ENCODE measurements at places on chromosomes 4 and X.

DNA sequence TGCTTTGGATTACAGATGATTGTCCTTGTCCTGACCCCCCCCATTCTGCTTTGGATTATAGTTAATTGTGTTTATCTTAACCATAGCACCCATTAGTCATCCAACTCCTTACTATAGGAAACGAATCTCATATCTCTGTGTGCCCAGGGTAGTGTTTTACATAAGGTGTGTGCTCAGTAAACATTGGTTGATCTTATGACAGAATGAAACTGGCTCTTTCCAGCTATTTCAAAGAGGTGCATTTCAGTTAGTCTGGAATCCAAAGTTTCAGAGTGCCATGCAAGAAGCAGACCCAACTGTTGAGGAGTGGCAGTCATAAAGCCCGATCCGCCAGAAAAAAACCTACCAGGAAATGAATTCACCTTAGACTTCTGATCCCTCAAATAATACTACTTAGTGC is 14.7 kb downstream of the TRIM2 start:
- ATAC-seq = no peak

DNA sequence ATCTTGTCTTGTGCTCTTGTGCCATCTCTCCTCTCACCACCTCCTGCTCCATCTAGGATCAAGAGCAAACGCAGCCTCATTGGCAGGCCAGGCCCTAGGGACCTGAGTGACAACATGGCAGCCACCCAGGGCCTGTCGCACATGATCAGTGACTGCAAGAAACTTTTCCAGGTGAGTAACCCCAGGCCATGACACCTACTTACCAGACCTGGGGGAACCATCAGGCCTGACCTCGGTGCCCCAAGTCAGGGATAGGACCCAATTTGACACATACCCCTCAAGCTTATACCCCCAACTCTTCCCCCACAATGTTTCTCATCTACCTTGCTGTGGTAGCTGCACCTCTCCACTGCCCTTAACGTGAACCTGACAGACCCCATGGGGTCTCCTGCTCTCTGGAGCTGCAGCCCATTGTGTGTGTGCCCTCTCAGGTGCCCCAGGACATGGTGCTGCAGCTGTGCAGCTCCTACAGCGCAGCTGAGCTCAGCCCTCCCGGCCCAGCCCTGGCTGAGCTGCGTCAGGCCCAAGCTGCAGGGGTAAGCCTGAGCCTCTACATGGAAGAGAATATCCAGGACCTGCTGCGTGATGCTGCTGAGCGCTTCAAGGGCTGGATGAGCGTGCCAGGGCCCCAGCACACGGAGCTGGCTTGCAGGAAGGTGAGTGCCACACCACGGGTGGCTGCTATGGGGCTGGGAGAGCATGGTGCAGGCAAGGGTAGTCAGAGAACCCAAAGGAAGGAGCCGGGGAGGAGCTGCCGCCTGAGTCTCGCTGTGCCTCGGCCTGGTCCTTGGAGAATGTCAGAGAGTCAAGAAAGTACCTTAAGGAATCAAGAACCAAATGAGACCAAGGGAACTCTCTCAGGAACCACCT is 74.8 kb downstream of the STARD8 start:
- ATAC-seq = no peak

DNA sequence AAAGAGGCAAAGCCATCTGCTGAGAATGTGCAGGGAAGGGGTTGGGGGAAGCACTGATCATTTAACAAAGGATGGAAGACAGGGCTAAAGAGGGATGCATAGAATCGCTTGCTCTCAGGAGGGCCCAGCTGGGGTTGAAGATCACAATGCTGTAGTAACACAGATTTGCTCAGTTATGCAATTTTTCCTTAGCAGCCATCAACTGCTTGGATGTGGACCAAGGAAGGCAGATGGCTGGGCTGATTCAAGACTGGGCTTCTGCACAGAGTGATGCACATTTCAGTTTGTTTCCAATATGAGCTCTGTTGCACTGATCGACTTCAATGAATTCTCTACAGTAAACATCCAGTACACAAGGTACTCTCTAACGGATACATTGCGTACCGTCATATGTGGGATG is 127.8 kb upstream of the TBL1X start:
- no peak for ATAC-seq

DNA sequence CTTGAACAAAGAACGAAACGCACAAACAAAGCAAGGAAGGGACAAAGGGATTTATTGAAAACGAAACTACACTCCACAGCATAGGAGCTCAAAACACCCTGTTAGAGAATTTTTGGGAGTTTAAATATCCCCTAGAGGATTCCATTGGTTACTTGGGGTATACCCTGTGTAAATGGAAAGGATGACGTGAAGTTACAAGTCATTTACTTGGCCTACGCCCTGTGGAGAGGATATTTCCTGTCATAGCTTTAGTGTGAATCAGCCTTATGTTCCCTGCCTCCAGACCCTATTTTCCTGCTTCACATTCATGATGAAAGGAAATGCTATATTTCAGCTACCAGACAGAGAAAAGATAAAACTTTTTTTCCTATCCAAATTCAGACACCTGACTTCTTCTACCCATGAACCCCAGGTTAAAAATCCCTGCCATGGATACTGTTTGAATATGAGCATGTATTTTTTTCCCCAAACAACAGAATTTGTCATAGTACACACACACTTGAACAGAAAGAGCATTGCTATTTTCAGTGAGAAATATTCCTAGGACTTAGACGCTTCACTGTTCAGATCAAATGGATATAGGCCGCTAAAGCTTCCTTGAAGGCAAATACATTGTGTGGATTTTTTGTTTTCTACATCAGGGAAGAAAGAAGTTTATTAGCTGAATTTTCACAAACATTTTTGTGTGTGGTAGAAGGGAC is 20.4 kb downstream of the PIN4 start:
- ATAC-seq = peak; percentile 98

- ATAC-seq = no peak
Observed at GRCh38 chr4:40130401-40131036, 66.3 kb upstream of the RHOH start.

DNA sequence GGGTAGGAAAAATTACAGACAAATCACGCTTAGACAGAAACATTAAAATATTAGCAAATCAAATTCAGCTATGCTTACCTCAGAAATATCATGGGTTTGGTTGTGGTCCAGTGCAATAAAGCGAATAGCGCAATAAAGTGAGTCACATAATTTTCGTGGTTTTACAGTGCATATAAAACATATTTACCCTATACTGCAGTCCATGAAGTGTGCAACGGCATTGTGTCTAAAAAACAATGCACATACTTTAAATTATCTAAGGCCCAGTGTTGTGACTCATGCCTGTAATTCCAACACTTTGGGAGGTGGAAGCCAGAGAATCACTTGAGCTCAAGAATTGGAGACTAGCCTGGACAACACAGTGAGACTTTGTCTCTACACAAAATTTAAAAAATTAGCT is 195.7 kb upstream of the IL1RAPL1 start:
- no peak for ATAC-seq

DNA sequence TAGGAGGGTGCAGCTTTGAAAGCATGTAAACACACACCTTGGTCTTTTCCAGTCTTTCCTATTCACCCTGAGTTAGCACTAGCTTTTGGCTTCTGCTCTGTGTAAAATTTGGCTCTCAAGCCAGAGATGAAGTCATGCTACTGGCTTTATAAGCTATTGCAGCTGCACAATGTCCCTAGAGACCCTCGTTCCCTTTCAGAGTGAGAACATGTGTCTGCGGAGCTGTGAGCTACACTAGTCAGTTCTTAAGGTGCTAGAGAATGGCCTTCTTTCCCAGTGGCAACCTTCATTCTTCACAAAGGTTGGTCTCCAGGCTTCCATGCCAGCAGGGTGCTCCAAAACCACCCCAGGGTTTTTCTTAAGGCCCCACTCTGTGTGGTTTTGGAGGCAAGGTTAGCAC is 199.1 kb downstream of the SPATA18 start:
- no peak for ATAC-seq

DNA sequence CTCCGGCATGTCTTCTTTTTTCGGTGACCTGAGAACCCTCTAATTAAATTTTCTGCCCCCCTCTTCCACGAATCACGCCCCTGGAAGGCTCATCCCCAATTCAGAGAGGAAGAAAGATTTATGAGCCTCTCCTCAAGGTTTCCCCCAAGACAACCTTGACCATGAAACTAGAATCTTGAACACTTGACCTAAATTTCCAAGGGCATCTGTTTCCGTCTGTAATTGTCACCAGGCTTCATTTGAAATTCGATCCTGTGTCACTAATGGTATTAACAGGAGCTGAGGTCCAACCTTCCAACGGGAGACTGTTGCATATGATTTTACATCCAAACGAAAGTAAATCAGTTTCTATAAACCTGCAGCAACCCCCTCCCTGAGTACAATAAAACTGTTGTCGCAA is 139.9 kb upstream of the ZIC3 start:
- no peak for ATAC-seq

GRCh38 chr4:87973283-87974169 is 2.0 kb upstream of the SPP1 start:
- ATAC-seq = peak; percentile 82

DNA sequence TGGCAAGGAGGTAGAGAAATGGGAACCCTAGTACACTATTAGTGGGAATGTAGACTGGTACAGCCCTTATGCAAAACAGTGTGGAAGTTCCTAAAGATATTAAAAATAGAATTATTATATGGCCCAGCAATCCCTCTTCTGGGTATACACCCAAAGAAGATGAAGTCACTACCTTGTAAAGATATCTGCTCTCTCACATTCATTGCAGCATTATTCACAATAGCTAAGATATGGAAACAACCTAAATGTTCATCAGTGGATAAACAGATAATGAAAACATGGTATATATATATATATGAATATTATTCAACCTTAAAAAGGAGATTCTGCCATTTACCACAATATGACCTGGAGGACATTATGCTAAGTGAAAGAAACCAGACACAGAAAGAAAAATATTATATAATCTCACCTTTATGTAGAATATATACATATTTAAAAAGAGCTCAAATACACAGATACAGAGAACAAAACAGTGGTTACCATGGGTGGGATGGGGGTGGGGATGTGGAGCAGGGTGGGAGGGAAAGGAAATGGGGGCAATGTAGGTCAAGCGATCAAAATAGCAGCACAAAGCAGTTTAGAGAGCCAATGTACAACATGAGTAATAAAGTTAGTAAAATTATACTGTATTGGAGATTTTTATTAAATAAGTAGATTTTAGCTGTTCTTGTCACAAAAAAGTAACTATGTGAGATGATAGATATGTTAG is 138.6 kb downstream of the SPRY1 start:
- ATAC-seq = no peak

GRCh38 chr4:6324999-6325787 is 55.5 kb downstream of the WFS1 start:
- ATAC-seq = peak; percentile 45

DNA sequence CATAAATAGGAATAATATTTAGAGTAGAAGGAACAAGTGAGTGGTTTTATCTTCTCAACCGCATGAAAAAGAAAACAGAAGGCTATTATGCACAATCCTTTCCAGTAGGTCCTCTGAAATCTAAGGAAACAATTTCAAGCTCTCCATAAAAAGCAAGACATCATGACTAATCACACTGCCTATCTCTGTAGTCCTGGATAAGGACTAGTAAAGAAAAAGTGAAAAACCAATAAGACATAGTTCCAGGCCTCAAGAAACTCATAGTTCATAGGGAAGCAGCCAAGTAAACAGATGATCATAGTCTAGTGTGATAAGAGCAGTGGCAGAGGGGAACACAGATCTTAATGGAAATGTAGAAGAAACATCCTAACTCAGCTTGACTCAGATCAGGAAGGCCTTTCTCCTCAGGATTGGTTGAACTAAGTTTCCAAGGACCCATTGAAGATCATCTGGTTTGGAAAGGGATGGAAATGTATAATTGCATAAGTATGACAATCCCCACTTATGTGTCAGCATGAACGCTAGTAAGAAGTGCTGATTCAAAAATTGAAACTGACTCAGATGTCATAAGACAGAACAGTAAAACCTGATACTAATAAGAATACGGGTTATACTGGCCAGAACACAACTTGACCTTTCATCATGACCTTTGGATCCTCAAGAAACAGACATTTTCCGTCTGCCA is 155.3 kb downstream of the GRIA3 start:
- ATAC-seq = no peak

GRCh38 chr4:45155081-45155777 is 428.9 kb upstream of the GNPDA2 start:
- ATAC-seq = no peak

GRCh38 chr4:74948236-74948635 is 15.3 kb downstream of the PARM1 start:
- no peak for ATAC-seq

DNA sequence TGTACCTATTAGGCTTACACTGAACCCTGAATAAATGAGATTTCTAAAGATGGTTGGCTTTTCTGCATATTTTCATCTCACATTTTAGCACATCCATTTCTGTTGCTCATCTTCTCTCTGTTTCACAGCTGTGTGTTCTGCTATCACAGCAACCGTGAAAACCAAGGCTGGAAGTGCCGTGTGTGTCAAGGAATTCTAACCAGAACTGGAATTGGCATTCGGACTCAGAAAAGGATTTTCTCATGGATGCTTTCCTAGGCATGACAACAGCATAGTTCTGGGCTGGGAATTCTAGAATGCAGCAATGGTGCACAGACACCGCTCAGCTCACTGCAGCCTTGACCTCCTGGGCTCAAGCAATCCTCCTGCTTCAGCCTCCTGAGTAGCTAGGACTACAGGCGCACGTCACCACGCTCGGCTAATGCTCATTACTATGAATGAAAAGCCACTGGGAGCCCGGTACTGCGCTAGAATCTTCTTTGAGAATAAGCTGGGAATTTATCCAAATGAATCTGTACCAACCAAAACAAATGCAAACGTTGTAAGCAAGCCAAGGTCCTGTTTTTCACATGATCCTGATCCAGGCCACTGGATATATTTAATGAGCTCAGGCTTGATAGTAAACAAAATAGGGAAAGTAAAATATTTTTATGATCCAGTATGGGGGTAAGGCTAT is 105.2 kb downstream of the RBM47 start:
- ATAC-seq = no peak

- no peak for ATAC-seq
Observed at GRCh38 chr4:62274782-62275181, 1074.7 kb downstream of the ADGRL3 start.

- ATAC-seq = no peak
Observed at GRCh38 chr4:86247320-86247719, 112.5 kb downstream of the MAPK10 start.

GRCh38 chrX:110056419-110056818 is 53.5 kb downstream of the TMEM164 start:
- no peak for ATAC-seq

GRCh38 chr4:99824070-99824599 is 7.5 kb downstream of the DAPP1 start:
- ATAC-seq = no peak

DNA sequence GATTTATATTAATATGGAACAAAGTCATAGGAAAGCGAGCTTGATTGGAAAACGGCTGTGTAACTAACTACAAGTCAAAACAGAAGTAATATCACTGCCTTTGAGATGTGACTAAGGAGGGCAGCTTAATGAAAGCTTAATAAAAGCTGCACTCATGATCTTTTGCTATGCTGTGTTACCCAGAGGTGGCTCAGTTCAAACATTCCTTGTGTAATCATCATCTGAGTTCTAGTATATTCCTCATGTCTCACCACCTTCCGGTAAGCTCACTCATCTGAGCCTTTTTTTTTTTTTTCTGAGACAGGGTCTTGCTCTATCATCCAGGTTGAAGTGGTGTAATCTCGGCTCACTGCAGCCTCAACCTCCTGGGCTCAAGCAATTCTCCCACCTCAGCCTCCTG is 5.0 kb downstream of the GRPEL1 start:
- no peak for ATAC-seq

Data from motor neuron (in vitro differentiated cells).